ENCODE measurements at places on chromosomes 12 and 14.

GRCh38 chr14:91885113-91885712, 17.9 kb upstream of the TC2N start:
- no peak for DNase-seq

GRCh38 chr14:99621948-99622347, 17.9 kb upstream of the CCDC85C start:
- DNase-seq, result no peak

GRCh38 chr12:43951286-43951685, 115.4 kb downstream of the TMEM117 start:
- no peak for DNase-seq

DNA sequence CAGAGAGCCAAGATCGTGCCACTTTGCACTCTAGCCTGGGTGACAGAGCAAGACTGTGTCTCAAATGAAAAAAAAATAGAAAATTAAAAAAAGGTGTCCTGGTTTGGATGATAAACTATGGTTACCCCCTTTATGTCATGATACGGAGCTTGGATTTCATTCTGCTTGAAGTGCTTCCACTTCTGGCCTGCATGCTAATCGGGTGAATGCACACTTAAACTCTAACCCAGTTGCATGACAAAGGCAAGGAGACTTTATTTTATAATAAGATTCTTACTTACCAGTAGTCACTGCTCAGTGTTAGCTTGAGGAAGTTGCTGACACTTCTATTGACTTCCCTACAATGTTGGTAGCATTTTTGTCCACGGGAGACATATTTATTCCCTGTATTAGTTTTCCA, 24.3 kb downstream of the CFAP54 start:
- no peak for DNase-seq

DNA sequence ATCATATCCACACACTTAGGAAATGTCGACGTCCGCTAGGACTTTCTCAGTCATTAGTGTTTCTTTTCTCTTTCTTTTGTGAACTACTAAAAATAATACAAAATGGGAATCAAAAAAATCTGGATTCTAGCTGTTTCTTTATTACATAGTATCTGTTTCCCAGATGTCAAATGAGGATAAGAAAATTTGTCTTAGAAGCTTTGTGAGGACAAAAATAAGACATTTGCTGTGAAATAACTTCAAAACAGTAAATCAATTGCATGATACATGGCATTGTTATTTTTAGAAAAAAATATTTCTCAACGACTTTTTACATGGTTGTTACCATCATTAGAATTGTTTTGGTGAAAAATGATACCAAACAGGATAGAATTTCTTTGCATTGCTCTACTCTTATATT, 71.4 kb upstream of the IFNG-AS1 start:
- no peak for DNase-seq

DNA sequence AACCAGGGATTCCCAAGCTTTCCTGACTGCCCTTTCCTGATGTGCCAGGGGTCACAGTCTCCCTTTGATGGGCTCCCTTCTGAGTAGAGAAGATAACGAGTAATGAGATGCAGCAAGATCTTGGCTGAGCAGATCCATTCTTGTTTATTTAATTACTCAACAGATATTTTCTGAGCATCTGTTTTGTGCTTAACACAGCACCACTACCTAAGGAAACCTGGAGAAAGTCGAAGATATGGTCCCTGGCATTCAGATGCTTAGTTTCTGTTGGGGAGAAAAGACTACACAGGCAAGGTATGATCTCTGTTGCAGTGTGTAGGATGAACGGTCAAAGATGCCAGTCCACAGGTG, 3.9 kb downstream of the AJUBA start:
- no peak for DNase-seq

DNA sequence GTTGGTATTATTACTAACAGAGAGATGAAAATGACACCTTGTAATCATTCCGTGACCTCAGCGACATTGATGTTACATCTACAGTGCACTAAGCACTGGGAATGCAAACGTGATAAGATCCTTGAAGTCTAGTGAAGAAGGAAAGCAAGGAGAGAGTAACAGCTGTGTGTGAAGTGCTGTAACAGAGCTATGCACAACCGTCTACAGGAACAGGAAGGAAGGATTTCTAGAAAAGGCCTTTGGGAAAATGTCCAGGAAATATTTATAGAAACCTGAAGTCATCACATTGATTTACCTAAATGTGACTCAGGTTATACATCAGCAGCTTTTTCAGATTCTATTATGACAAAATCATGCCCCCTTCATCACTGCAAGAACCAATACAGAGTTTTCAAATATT, 304.2 kb upstream of the AMIGO2 start:
- DNase-seq, result no peak

GRCh38 chr12:93541578-93542225, 30.8 kb upstream of the SOCS2 start:
- DNase-seq, result no peak

DNA sequence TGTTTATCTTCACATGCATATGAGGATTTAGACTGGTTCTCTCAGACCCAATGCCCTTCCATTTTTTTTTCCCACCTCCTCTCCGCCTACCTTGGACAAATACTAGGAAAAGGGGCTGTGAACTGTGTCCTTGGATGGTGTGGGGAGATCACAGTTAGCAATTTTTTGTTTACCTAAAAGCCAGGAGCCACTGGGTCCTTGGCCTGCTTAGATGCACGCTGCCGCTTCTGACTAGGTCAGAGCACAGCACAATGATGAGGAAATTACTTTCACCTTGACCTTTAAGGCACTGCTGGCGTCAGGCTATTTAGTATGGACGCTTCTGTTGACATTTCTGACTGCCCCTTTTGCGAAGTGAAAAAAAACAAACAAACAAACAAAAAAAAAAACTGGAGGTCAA, 1.9 kb downstream of the CCDC38 start:
- DNase-seq, result no peak

- DNase-seq, result no peak
Measured at GRCh38 chr14:98952593-98953350, 319.2 kb downstream of the BCL11B start.

DNA sequence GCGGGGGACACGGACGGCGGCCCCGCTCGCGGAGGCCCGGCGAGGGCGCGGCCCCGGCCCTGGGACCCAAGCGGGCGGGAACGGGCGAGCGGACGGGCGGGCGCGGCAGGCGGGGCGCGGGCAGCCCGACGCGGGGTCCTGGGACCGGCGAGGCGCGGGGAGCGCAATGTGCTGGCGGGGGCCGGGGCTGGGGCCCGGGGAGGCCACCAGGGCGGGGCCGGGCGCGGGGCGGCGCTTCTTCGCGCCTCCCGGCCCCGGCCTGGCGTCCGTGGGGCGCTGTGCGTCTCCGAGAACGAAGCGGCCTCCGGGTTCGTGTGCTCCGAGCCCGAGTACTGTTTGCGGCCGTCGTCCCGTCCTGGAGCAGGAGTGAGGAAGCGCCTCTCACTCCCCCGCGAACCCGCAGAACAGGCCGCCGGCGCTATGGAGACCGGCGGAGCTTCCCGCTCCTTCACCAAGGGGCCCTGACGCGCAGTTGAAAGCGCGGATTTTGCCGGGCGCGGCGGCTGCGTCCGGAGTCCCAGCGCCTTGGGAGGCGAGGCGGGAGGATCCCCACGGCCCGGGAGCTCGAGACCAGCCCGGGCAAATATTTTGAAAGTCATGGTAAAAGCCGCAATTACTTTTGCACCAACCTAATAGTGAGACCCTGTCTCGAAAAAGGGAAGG, 420 bp upstream of the ANKLE2 start:
- peak; percentile 86 for DNase-seq

DNA sequence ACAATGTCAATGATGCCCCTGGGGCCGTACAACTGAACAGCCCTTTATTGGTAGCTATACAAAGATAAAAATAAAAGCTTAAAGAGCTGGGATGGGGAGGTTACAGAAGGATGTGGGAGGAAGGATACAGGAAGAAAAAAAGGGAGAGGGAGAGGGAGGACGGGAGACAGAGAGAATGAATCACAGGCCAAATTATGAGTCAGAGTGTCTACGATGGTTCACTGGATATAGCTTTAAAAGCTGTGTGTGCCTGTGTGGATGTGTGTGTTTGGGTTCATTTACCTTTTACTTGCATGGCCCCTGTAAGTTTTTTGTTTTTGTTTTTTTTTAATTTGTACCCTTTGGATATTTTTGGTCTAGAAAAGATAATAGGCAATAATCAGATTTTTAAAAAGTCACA, 111.9 kb downstream of the CCDC60 start:
- no peak for DNase-seq

- DNase-seq, result no peak
Measured at GRCh38 chr12:44240186-44240585, 404.3 kb downstream of the TMEM117 start.

DNA sequence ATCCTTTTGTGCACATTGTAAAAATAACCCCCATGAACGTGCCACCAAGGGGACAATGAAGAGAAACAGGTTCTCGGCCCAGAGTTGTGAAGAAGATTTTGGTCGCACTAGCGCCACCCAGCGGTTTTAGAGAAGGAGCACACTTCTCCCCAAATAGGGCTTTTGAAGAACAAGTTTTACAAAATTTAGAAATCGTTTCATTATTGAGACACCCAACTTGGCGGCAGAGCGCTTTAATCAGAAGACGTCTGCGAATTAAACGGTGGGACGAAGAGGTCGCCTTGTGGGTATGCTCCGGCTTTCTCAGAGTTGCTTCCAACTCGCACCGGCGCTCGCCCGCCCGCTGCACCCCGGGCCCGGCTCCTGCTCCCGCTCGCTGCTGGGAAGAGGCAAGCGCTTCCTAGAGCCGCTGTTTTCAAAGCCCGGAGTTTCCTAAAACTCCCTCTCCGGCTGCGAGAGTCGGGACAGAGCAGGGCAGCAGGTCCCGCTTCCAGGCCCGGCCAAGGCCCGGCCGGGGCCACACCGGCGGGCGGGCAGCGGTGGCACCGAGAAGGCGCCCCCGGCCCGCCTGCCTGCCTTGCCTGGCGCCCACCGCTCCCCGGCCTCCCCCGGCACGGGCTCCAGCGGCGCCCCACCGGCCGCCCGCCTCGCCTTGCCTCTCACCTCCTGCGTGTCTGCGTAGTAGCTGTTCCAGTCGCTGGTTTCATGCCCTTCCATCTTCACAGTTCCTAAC, 645 bp downstream of the FOXA1 start:
- DNase-seq, result no peak

GRCh38 chr14:60250257-60251035, 1.4 kb downstream of the PPM1A start:
- DNase-seq, result no peak

- peak; percentile 84 for DNase-seq
Measured at GRCh38 chr12:54379398-54380201, 4.9 kb downstream of the ZNF385A start.

DNA sequence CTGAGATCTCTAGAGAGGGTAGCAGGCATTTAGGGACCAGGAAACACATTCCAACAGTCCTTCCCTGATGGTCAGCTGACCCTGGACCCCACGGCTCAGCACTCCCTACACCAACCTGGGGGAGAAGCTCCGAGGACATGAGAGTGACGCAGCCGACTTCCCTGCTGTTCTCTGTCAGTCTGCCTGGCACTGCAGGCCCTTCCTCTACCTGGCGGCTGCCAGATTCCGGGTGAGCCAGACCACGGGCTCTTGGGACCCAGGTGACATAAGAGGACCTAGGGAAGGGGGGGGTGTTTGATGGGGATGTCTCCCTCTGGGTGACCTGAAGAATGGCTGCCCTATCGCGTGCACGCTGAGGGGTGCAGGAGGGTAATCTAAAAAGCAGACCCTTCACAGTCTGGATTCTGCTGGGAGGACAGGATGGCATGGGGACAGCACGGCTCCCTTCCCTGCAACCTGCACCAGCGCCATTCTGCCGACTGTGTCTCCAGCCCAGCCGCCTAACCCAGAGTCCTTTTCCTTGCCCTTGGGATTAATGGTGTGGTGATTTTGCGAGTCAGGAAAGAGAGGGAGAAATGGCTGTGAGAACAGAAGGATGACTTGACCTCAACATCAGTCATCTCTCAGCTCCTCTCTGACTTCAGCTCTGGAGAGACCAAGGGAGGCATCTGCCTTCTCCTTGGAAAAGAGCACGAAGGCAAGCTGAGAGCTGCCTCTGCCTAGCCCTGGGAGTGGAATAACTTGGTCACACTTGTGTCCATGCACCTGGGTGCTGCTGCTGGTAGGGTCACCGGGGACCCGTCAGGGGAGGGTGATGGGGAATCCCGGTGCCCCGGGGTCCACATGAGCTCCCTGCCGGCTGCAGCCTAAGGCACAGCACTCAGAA, 158.5 kb downstream of the CALM1 start:
- no peak for DNase-seq

DNA sequence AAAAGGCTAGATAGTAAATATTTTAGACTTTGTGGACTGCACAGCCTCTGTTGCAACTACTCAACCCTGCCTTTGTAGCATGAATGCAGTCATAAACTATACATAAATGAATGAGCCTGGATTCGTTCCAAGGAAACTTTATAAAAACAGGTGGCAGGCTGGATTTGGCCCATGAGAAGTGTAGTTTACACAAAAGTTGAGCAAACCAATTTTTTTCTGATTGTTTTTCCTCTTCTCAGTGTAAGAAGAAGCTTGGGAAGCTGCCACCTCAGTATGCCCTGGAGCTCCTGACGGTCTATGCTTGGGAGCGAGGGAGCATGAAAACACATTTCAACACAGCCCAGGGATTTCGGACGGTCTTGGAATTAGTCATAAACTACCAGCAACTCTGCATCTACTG, 9.5 kb downstream of the OAS1 start:
- no peak for DNase-seq

DNA sequence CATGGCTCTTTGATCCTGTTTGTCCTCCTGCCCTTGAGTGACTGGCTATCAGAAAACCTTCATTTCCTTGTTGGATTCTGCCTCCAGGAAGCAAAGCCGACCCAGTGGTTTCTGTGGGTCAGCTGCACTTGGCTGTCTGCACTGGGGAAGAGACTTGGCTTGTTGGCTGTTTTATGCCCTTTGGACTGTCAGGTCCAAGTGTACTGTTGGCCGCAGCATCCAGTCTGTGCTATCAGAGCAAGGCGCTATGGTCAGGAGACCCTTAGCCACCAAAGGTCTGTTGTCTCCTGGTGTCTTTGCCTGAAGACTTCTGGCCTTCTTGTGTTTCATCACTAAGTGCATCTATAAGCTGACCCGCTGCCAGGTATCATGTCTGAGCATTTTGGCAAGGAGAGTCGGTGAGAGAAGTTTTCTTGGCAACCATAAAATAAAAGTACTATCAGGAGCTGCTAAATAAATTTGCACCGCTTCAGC, 177.4 kb upstream of the HIF1A start:
- DNase-seq, result no peak

DNA sequence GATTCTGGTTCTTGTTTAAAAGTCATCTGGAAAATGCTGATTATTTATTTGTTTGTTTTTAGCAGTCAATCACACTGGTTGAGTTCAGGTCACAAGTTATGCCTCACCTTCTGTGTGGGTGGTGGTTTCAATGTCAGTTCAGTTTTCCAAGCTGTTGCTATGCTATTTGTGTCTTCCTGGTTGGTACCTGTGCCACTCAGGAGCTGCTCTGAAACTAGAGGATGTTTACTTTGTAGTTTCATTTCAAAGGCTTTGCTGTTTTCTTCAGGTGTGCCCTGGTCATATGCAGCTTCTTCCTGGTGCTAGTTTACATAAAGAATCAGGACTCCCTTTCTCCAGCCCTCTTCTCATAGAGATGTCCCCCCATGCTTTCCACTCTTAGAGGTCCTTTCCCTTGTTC, 75.7 kb upstream of the PPP4R3A start:
- no peak for DNase-seq

Data from CD4-positive, alpha-beta memory T cell (primary cell).